ENCODE measurements at places on chromosomes 12 and 14.

DNA sequence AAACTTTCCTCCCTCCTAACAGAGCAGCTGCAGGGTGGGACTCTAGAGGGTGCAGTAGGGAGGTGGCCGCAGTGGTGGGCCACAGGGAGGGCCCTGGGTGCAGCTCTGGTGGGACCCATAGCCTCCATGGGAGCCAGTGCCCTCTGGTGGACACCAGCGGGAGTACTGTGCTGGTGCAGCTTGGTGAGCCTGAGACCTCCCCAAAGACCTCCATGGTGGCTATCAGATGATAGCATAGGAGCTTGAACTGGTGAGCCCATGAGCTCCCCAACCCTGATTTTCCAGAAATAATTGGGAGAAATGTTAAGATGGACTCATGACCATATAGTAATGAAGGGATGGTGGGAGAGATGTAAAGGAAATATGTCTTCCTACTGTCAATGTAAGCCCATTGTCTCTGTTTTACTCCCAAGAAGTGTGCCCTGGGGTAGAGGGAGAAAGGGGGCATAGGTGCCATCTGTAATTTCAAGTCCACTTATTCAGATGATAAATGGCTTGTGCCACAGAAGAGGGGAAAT lies 98.7 kb downstream of the GAS2L3 start:
- DNase-seq = no peak

DNA sequence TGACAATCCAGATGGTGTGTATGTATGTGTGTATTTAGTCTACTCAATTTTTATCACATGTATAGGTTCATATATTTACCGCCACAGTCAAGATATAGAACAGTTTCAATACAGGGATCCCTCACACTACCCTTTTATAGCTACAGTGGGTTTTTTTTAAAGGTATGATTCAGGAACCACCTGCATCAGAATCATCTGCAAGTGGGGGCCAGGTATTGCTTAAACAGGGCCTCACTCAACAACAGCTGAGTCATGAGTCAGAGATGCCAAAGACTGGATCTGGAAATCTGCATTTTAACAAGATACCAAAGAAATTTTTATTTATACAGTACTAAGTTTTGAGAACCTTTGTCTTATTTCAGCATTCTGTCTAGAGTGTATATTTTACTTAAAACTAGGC lies 117.6 kb downstream of the SLC35F4 start:
- DNase-seq = no peak

- DNase-seq = no peak
Measured at GRCh38 chr14:61041704-61042103, 60.7 kb downstream of the SLC38A6 start.

GRCh38 chr12:89156340-89156739 lies 196.0 kb downstream of the DUSP6 start:
- DNase-seq = no peak

GRCh38 chr12:103354403-103354802 lies 141.4 kb downstream of the C12orf42 start:
- DNase-seq = no peak

DNA sequence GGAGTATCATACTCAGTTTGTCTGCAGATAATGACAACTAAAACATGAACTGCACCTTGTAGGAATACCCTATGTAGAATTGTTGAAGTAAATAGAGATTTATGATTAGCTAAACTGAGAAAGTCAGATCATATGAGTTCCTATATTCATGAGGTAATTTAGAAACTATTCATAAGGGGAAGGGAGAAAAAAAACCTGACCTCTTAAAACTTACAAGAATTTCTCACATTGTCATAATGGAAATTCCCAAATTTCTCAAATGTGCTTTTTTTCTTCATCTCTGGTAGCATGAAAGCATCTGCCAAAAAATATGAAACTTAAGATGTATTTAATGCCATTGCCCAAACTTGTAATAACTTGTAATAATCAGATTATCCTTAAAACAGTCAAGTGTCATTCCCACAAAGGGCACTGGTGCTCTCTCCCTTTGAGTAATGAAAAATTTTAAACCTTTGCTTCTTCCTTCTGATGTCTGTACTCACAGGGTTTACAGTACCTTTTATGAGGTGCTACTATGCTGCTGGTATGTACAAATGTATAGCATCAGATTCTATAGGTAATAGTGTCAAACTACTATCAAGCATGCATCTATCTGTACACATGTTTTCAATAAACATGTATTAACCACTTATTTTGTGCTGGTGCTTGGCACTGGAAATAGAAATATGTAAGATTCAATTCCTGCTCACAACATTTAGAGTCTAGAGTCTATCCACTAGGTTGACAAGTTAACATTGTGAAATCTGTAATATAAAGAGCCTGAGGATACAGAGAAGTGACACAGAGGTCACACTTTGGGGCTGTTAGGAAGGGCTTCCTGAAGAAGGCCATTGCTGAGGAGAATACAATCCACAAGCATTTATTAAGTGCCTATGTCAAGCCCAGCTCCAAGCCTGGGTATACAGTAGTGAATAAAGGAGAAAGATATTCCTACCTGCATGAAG lies 17.4 kb upstream of the DRAM1 start:
- no peak for DNase-seq

GRCh38 chr12:94793191-94793595 lies 142.8 kb upstream of the TMCC3 start:
- DNase-seq = no peak

DNA sequence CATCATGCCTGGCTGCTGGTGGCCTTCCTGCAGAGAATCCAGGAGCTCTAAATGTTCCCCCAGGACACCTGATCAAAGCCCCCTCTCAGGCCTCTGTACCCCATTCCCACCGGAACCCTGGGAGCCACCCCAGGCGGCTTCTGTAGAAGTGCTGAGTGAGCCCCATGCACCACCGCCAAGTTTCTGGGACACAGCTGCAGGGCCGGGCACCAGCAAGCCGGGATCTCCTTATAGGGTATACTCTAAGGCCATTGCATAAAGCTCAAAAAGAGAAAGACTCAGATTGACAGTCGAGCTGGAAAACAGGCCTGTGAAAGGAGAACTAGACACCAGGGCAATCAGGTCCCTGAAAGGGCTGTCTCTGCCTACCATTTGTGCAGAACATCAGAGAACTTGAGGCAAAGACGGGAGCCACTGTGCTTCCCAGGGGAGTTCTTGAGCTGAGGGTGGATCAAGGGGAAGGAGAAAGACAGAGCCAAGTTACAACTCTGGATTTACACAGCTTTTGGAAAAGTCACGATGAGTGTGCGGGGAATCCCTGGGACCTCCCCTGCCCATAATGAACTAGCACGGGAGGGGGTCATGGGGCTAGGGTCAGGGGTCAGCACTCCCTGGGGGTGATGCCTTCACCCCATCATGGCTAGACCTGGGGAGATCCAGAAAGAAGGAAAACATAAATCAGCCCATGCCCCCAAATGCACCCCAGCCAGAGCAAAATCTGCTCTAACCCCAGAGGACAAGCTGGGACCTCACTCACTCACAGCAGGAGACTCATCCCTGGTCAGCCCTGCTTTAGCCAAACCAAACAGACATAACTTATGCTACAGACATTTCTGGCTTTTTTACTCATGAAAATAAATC lies 51.1 kb downstream of the ITPK1 start:
- DNase-seq = no peak

GRCh38 chr12:69949311-69950002 lies 124.4 kb downstream of the MYRFL start:
- no peak for DNase-seq
